ENCODE measurements at places on chromosomes 11 and 22.

GRCh38 chr11:35676611-35676965 lies 14.0 kb downstream of the TRIM44 start:
- no peak for DNase-seq

- DNase-seq: no peak
These were observed 342 bp downstream of the EFCAB6 start for GRCh38 chr22:43811777-43812148.

- DNase-seq: peak; percentile 64
These were observed 8.7 kb upstream of the MPEG1 start for GRCh38 chr11:59221441-59221840.

DNA sequence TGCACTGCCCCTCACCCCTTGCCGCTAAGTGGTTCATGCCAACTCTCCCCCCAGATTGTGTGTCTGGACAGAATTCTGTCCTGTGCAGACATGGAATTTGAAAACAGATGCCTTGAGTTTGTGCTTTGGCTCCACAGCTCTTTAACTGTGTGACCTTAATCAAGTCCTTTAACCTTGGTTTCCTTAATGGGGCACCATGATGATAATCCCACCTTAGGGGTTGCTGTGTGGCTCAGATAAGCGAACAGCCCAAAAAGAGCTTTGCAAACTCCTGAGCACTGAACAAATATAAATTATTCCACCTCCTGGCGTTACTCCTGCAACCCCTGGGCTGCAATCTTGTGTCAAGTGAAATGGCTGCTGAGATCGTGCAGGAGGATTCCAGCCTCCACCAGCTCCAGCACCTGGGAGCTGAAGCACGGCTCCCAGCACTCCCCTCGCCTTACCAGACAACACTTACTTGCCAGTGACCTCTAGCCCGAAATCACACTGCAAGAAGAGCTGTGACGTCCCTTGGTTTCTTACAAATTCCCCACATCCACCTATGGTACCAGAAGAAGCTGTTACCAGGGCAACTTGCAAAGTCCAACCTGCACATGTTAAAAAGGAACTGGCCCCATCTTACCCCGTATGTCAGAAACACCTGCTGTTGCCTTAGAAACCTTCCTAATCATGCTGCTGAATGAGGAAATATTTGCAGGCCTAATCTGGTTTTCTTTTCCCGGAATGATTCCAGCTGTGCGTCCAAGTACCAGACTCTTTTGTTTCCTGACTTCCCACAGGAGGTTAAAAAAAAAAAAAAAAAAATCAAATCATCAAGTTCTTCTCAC lies 13.2 kb downstream of the VPS37C start:
- no peak for DNase-seq

DNA sequence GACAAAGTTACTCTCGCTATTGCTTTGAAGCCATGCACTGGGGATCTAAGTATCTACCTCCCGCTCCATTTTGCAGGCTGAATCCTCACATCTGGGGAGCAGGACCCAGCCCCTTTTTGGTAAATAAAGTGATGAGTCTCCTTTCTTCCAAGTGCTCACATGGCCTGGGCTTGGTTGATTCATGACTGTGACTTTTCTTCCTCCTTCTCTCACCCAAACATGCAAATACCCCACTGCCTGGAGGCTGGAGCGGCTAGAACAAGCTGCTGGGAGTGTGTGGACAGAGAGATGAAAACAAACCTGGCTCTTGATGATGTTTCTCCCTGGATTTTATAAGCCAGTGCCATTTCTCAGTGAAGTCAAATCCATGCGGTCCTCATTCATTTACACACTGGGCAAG lies 72.7 kb downstream of the TRIM29 start:
- no peak for DNase-seq

DNA sequence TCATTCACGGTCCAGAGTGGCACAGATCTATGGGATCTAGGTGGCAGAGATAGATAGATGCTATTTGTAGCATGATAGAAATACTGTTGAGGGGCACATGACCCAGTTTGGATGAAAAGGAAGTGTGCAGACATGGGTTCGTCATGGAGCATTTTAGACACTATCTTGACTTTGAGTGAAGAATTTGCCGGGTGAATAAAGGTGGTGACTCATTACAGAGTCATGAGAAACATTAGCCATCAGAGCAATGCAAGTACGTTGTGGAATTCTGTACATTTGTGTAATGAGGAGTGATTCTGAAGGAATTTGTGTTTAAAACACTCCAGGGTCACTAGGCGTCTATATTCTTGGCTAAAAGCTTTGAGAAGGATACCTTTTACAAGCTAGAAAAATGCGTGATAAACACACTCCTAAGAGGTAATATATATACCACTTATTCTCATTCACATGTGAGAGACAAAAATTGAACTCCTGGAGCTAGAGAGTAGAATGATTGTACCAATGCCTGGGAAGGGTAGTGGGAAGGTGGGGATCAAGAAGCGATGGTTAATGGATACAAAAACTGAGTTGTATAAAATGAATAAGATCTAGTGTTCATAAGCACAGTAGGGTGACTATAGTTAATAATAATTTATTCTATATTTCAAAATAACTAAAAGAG lies 593.7 kb upstream of the LUZP2 start:
- DNase-seq: peak; percentile 38

GRCh38 chr11:69167916-69168691 lies 12.4 kb downstream of the SMIM38 start:
- DNase-seq: peak; percentile 50

DNA sequence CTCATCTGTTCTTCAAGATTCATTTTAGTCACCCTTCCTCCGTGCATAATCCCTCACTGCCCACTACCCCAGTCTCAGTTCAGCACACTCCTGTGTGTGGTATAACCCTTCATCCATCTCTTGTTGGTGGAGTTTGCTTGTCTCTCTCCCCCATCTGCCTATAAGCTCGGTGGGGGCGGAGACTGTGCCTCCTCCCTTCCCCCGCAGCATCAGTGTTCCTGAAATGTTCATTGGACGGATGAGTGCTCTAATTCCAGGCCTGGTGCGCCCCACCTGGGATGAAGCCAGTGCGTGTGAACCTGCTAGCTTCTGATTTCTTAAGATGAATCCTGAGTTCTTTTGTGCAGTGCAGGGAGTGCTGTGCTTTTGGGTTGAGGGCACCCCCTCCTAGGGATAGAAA lies 100.0 kb downstream of the GRIK4 start:
- no peak for DNase-seq

DNA sequence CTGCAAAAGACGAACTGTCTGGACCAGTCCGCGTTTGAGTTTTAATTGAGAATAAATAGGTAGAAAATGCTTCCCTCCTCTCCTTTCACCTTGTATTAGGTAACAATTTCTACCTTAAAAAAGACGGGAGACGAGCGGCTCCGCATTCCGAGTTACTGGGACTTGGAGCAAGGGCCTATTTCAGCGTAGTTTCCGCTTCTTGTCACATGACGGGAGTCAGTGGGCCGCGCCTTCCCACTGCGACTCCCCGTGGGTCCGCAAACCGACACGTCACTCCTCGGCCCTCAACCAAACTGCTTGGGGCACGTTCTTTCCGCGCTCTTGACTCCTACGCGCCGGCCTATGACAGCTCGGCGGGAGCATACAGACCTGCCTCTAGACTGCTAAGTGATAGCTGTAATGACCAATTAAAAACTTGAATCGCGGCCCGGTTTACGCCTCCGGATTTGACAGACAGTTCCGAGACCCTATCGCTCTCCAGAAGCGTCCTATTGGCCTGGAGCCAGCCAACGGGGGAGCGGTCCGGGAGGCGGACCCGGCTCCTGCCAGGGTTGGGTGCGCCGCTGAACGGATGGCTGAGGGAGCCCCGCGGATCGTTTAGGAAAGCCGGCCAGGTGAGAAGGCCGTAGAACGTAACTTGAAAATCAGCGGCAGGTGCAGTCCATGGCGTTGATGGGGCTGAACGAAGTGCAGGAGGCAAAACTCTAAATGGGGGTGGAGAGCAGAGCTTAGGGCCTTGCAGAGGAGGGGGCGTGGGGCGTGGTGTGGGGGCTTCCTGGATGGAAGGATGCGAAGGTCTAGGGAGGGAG lies at the start of gene STT3A:
Gene STT3A (plus strand): TSS at position 548 of the 809 bp plus-strand sequence. CDS start 3,064 bp downstream, outside the sequence.
- DNase-seq: peak; percentile 98

DNA sequence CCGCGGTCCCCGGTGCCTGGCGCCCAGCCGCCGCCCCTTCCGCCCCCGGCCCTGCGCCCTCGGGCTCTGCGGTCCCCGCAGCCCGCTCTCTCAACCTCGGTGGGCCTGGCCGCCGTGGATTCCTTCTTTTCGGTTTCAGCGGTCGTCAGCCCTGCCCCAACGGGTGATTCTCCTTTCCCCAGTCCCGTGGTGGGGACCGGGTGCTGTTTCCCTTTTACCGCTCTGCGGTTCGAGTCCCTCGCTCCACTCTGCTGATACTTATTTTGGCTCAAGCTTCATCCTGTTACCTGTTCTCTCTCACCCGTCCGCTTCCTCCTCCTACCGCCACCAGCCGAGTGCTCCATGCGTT lies 494 bp downstream of the ZDHHC5 start:
- no peak for DNase-seq

DNA sequence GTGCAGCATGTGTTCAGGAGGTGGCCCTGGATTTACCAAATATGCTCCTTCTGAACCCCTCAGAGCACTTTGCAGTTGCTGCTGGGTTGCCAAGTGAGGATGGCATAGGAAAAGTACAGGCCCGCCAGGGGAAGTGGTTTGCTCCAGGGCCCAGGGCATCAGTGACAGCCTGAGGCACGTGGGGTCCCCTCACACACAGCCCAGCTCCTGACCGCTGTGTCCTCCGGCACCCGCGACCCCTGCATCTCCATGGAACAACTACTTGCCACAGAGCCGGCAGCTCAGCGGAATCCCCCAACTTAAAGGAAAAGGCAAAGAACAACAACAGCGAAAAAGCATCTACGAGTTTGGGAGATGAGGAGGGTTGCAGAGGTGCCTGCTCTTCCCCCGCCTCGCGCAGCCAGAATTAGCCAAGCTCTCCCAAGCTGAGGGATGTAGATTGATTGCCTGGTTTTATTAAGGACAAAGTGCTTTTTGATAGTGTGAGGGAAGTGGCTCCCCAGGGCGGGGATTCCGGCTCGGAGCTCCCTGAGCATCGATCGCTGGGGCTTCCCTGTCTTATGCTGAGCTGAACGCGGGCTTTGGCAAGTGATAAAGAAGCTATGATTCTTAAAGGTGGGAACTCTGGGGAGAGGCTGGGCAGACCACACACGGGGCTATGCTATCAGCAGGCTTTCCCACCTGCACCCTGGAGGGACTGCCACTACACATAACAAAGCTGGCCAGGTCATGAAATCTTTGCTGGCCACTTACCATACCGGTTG lies 174.5 kb downstream of the CEP164 start:
- DNase-seq: no peak

GRCh38 chr11:17197431-17197898 lies 10.3 kb downstream of the PIK3C2A start:
- no peak for DNase-seq

DNA sequence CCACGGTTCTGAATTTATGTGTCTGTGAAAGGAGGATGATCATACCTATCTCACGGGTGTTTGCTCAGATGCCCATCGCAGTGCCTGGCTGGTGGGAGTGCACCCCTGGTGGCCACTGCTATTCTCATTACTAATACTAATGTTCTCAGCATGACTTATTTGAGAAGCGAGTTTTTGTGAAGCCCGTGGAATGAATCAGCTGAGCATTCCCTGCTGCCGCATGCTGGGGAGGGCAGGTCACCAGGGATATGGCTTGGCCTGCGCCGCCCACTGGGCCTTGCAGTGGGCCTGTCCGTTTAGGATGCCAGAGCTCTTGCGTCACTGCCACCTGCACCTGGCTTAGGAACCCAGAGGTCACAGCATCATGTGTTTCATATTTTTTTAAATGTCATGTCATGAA lies 16.9 kb downstream of the CTTN start:
- peak; percentile 52 for DNase-seq

GRCh38 chr22:24416611-24417010 lies 10.8 kb upstream of the ADORA2A start:
- DNase-seq: no peak

DNA sequence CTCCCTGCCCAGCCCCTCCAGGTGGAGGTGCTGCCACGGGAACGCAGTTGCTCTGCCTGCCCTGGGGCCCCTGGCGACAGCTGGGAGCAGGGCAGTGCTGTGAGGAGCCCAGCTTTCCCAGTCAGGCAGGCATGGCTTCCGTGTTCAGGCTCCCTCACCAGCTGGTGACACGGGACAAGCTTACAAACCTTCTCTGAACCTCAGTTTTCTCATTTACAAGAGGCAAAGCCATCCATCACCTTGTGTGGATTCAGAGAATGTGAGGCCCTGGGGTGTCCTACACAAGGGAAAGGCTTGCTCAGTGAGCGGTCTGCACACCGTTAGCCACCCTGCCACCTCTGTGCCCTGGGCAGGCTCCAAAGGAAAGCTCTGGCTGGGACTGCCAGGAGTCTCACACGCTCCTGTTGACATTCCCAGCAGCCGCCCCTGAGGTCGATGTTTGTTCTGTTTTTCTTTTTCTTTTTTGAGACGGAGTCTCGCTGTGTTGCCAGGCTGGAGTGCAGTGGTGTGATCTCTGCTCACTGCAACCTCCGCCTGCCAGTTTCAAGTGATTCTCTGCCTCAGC lies 23.5 kb downstream of the SUN2 start:
- no peak for DNase-seq

GRCh38 chr11:88377144-88377543 lies 39.6 kb upstream of the CTSC start:
- DNase-seq: peak; percentile 3

DNA sequence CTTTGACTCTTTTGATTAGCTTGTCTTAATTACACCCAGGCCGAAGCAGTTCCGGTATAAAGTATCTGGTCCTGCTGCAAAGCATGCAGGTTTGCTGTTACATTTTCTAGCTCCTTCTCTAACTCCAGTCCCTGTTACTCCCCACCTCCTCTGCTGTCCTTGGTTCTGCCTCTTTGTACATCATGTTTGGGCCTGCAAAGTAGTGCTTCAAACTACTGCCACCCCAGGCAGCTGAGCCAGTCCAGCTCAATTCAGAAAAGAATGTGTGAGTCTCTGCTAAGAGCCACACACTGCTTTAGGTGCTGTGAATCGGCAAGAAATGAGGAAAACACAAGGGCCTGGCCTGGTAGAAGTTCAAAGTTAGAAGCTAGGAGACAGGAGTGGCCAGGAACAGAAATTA lies 136.0 kb downstream of the SERGEF start:
- no peak for DNase-seq

GRCh38 chr11:107849790-107850189 lies 8.8 kb downstream of the SLC35F2 start:
- DNase-seq: no peak

DNA sequence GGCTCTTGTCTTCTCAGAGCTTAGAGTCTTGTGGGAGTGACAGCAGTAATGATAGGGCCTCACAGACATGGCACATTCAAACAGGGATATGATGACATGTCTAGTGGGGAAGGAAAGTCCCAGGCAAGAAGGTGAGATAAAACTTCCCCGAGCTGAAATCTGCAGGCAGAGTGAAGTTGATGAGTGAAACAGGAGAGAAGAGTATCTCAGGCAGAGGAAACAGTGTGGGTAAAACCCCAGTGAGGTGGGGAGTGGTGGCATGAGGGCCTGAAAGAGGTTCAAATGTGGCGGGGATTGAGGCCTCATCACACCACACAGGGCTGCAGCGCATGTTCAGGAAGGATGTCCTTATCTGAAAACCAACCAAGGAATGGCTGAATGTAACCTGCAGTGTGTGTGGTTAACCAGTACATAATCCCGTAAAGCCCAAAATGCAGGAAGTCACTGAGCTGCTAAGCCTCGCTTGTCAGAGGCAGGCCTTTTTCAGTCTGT lies 153.8 kb upstream of the E2F8 start:
- no peak for DNase-seq

- DNase-seq: no peak
These were observed 65.2 kb downstream of the NFAM1 start for GRCh38 chr22:42366806-42367581.
